ENCODE measurements at places on chromosomes 3 and 15.
A peak's percentile ranks its signal among the peaks of the same experiment; 100 is the strongest.

GRCh38 chr3:194133661-194134230 lies 2.2 kb upstream of the HES1 start:
- no peak for DNase-seq

GRCh38 chr3:89699771-89700170 lies 592.4 kb downstream of the EPHA3 start:
- no peak for DNase-seq

DNA sequence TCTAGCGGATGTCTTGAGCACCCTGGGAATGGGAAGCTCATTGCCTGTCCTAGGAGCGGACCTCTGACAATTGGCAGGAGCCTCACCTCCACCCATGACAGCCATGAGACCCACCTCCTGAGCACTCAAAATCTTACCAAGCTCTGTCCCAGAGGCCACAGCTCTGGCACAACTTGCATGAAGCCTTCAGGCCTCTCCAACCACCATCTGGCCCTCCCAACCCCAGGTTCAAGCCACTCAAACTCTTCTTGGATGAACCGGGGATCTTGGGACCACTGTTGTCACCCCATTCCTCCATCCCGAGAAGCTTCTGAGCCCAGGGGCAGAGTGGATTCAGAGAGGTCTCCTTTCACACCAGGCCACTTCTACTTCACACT lies 1.5 kb downstream of the VIPR1 start:
- no peak for DNase-seq

DNA sequence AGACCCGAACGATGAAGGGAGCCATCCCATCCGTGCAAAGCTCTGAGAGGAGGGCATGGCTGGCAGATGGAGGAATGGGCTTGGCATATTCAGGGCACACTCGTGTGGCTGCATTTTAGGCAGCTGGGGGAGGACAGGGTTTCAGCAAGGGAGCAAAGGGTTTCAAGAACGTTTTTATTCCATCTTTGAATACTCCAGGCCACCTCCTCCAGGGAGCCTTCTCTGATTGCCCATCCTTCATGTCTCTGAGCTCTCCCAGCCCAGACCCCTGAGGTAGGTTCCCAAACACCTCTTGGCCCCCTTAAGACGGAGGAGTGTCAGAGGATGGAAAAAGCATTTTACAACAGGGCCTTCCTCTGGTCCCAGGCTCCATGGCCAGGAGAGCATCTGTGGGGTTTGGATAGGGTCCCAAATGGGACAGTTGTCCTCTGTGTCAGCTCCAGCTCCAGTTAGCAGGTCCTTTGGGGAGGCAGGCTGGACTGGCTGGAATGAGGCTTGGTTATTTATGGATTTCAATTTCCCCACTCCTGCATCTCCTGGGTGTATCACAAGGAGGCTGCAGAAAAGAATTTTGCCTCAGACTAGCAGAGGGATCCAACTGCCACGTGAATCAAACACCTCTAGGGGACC lies 17.7 kb upstream of the SLC6A1 start:
- DNase-seq = no peak

DNA sequence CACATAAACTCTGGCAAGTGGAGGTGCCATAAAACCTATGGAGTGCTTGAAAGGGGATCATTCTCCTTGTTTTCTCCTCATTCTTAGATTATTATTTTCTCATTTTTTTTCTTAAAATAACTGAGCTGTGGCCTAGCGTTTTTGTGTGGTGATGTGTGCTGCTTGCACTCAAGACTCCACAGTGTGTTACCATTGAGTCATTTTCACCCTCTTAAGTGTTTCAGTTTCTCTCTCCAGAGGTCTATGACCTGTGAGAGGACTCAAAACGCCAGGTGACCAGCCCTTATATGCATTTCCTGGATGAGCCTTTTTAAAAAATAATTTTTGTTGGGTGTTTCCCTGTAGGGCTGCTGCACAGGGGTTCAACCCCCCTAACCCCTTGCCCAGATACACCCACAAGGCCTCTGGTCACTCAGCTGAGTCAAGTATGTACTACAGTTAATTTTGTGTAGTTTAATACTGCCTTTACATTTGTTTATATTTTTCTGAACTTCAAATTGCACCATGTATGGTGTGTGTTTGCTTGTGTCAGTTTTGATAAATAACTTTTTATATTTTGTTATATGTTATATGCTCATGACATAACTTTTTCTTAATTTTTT lies 15.4 kb upstream of the BTLA start:
- DNase-seq = no peak

GRCh38 chr15:65095747-65096104 lies 19.2 kb downstream of the KBTBD13 start:
- no peak for DNase-seq

DNA sequence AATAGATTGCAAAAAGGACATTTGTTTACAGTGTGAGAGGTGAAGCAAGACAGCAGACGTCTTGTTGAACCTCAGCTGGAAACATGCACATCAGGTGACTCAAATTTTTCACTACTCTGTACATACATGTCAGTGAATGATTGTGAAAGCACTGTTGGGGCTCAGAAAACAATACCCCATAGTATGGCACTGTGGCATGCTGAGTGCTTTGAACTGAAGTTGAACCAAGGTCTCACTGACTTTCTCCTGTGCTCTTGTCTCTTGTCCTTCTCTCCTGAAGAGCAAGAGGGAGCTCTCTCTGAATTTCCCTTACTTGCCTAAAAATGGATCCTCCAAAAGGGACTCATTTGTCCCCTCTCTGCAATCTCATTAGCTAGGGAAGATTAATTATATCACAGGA lies 24.5 kb upstream of the NEDD4 start:
- DNase-seq = no peak

DNA sequence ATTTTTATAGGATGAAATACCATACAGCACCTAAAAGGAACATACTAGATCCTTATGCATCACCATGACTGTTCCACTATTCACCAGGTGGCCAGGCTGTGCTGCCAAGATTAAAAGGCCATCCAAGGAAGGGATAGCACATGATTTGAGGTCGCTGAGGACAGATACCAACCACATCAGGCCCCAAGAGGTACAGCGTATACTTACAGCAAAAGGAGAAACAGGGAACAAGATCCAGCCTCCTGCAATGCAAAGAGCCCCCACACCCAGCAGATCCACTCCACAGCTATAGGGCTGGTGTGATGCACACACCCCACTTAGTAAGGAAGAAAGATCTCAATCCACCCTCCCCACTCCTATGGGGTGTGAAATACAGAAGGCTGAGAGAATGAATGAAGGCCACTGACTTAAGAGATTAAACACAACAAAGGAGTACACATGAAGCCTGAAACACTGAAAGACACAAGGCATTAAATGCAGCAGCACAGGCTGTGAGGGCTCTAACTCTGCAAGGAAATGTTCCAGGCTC lies 32.0 kb upstream of the ZNF445 start:
- DNase-seq = no peak

GRCh38 chr3:46076606-46077005 lies 49.3 kb upstream of the XCR1 start:
- DNase-seq = no peak

- peak; percentile 65 for DNase-seq
Measured at GRCh38 chr15:59244337-59244736, 37.7 kb downstream of the LDHAL6B start.

- peak; percentile 99 for DNase-seq
Measured at GRCh38 chr15:29670998-29671981, 151.0 kb downstream of the TJP1 start.

DNA sequence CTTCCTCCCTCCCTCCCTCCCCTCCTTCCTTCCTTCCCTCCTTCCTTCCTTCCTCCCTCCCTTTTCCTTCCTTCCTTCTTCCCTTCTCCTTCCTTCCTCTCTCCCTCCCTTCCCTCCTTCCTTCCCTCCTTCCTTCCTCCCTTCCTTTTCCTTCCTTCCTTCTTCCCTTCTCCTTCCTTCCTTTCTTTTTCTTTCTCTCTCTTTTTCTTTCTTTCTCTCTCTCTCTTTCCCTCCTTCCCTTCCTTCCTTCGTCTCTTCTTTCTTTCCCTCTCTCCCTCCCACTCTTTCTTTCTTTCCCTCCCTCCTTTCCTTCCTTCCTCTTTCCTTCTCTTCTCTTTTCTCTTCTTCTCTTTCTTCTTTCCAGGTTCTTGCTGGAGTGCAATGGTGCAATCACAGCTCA lies 1.9 kb upstream of the ZNF662 start:
- DNase-seq = no peak

All from A549 (cell line).